ENCODE measurements at places on chromosomes 6 and 20.

GRCh38 chr6:30687659-30688431 lies 1.4 kb upstream of the PPP1R18 start:
- no peak for DNase-seq

GRCh38 chr6:167428664-167429333 lies 103.9 kb downstream of the TTLL2 start:
- no peak for DNase-seq

DNA sequence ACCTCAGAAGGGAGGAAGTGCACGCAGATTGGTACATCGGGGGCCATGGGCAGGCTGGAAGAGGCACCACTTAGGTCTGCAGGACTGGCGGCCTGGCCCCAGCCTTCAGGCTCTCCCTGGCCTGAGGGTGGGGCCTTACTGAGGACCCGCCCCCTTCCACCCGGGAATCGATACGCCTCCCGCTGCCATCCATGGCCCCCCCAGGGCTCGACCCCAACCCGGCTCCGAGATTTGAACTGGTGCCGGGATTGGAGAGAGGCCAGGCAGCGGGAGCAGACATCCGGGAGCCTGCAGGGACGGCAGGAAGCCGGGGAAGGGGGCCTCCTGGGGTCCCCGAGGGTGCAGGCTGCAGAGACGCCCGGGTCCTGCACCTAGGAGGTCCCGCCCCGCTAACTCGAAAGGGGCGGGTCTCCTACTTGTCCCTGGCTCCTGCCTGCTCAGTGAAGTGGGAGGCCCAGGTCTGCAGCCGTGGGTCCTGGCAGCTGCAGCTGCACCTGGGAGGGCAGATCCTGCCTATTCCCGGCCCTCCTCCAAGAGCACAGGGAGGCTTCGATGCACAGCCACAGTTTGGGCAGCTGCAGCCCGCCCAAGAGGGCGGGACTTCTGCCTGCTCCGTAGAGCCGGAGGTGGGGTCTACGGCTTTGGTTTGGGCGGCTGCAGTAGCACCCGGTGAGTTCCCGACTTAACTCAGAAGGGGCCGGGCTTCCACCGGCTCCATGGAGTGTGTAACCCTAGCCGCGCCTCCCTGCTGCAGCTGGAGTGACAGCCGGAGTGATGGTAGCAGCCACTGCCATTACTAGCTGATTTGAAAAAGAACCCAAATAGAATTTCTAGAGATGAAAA lies 35.2 kb upstream of the TBC1D22B start:
- peak; percentile 88 for DNase-seq

DNA sequence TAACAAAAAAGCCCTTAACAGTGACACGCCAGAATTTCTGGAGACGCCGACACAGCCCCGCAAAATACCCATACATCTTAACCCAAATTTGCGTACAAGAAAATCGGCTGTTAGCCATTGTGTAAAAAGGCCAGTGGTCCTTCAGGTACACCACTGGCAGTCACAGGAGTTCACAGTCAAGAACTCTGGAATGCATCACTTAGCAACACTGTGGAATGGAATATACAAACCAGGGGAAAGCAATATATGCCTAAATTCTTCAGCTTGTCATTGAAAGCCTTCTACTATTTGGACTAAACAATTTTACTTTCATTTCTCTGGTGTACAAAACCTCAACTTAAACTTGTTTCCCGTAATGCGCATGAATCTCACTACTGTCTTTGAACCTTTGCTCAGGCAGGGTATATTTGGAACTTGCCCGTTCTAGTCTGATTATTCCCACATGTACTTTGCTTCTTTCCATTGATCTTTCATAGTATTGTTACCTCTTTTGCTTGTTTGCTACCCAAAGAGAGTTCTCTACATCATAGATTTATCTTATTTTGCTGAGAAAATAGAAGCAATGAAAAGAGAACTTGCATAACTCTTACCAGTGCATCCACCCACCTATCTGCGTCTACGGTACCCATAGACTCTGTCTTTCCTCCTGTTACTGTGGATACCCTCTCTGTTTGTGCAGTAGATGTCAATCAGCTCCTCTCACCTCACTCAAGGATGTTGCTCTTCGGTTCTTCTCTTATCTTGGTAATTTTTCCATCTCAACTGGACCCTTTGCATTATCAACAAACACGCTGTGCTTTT lies at the start of gene ARMH2:
Gene ARMH2, minus strand, starts transcription at position 178 of the 801 bp plus-strand sequence. Its CDS starts 60 bp downstream, at position 118.
- no peak for DNase-seq

DNA sequence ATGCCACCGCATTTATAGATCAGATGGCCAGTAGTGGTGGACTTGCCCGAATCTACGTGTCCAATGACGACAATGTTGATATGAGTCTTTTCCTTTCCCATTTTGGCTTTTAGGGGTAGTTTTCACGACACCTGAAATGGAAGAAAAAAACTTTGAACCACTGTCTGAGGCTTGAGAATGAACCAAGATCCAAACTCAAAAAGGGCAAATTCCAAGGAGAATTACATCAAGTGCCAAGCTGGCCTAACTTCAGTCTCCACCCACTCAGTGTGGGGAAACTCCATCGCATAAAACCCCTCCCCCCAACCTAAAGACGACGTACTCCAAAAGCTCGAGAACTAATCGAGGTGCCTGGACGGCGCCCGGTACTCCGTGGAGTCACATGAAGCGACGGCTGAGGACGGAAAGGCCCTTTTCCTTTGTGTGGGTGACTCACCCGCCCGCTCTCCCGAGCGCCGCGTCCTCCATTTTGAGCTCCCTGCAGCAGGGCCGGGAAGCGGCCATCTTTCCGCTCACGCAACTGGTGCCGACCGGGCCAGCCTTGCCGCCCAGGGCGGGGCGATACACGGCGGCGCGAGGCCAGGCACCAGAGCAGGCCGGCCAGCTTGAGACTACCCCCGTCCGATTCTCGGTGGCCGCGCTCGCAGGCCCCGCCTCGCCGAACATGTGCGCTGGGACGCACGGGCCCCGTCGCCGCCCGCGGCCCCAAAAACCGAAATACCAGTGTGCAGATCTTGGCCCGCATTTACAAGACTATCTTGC lies 725 bp downstream of the EEF1A1 start:
- DNase-seq, result peak; percentile 76

DNA sequence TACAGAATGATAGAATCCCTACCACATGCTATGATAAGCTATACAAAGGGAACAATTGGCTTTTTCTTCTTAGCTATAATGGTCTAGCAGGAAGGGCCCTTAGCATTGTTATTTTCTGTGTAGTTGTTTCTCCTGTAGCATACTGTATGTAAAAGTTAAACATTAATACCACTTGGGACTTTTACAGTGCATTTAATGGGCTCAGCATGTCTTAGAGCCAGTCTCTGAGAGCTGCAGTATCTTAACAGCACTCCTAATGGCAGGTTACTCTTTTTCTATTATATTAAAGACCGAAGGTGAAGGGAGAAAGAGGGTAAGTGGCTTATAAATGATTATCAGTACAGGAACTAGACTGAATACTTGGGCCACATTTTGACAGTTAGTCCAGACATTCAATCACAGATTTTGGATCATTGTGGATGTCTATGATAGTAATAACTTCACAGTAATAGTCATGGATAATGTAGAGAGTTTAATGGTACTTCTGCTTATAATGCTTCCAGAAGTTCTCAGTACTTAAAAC lies 290.7 kb downstream of the PHF3 start:
- no peak for DNase-seq

GRCh38 chr6:15630202-15630601 lies 32.6 kb downstream of the DTNBP1 start:
- no peak for DNase-seq

DNA sequence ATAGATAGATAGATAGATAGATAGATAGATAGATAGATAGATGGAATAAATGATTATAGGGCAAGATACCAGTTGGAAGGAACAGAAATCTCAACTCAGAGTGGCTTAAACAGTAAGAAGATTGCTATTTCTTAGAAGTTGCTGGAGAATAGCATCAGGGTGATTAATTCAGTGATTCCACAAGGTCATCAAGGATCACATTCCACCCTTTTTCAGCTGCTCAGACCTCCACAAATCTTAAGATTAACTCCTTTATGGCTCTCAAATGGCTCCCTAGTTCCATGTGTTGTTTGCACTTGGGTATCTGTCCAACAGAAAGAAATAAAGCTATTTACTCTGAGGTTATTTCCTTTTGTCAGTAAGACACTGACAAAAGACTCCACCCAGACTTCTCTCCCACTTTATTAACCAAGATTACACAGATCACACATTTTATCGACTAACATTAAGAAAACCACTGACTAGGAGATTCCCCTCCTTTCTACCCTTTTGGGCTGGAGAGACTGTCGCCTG lies 68.3 kb upstream of the KIF16B start:
- DNase-seq, result no peak
